Activated naive CD4-positive, alpha-beta T cell treated with anti-CD3 and anti-CD28 coated beads, Interleukin-2, amount 50 U/mL, for 72 hours (primary cell): ENCODE measurements at places on chromosomes 2 and 18.

GRCh38 chr2:30932870-30933269 lies 125.6 kb upstream of the CAPN13 start:
- no peak for DNase-seq

DNA sequence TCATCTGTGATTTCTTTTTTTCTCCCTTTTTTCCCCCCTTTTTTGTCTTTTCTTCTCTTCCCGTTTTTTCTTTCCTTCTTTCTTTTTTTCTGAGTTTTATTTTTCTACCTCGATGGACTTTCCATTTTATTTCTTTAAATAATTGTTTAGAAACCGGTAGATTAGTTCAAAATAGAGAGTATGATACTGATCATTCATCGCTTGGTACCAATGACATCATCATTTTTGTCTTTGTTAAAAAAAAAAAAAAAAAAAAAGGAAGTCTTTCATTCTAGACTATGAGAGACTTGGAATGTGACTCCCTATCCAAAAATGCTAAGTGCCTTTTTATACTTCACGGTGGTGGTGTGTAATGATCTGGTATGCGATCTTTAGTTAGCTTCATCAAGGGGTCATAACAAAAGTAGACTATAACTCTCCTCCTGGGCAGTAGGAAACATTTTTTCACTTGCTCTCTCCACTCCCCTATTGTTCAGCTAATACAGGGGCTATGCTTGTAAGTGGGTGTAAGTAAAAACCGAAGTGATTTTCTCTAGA lies 1517.5 kb upstream of the ZEB2 start:
- DNase-seq = no peak

DNA sequence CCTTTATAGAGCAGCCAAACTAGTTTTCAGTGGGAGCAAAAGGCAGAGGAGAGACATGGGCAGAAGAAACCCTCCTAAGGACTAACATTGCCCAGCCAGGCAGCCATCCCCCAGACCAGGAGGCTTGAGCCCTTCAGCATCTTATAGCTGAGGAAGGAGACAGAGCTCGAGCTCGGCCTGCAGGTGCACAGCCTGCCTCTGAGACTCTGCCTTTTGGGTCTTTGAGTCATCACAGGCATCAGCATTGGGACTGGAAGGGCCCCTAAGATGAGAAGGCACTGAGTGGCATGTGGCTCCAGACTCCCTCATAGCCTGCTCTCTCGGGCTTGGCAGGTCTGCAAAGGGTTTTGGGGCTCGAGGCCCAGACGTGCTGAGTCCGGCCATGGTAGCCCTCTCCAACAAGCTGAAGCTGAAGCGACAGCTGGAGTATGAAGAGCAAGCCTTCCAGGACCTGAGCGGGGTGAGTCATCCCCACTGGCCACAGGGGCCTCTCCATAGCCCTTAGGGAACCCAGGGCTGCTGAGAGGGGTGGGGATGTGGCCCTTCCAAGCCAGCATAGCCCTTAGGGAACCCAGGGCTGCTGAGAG lies 84.1 kb downstream of the EPAS1 start:
- no peak for DNase-seq

DNA sequence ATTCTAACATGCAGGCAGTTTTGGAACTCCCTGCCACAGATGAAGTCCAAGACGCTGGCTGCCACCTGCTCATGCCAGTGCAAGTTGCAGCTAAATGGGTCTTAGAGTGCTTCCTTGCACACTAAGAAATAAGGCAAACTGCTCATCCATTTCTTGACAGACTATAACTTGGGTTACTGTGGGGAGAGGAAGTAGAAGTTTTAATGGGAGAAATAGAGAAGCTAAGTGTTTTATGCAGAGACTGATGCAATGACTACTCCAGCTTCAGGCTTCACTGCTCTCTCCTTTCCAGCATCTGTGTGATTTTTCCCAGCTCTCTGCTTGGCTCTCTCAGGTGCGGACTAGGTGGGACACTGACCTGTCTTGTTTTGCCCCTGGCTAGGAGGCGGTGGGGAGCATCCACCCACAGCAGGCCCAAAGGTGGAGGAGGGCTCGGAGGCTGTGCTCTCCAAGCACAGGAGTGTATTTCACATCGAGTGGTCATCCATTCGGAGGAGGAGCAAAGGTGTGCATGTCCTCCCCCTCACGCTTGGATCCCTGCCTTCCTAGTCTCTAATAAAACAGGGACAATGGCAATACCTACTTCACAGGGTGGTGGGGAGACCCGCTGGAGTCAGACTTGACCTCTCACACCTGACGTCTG lies 48.2 kb downstream of the SLC14A2 start:
- DNase-seq = no peak

- DNase-seq = no peak
These were observed 16.4 kb upstream of the NMS start for GRCh38 chr2:100453853-100454252.

- DNase-seq = peak; percentile 16
These were observed 42.4 kb downstream of the ITGB1BP1 start for GRCh38 chr2:9380702-9381628.

DNA sequence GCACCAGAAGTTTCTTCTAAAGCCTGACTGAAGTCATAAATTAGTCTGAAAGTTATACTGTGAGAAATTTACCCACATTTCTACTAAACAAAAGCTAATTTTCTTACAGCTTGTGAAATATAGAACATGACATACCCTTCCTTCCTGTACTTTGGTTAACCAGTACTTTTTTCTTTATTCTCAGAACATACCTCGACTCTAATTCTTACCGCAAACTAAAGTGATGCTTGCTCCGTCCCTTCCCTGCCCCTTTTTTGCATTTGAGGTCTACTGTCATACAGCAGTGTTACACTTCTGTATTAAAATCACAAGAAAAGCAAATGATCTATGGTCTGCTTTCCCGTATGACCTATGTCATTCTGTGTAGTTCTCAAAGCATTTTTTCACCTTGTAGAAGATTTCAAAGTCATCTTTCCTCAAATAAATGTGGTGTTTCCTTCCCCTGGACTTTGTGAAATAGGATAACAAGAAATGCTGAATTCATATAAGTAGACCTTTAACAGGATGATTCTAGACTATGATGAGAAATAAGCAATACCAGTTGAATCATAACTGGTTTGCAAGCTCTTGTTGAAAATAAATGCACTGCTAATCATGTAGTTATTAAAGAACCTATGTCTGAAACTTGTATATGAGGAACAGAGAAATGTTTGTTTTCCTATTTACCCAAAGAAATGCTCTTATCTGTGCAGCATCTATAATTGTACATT lies 30.4 kb downstream of the CYTIP start:
- DNase-seq = no peak

- peak; percentile 4 for DNase-seq
These were observed 79.2 kb downstream of the SETBP1 start for GRCh38 chr18:44759925-44760342.

GRCh38 chr2:118221536-118222272 lies 133.4 kb downstream of the INSIG2 start:
- DNase-seq = peak; percentile 39

- DNase-seq = no peak
These were observed 296.9 kb upstream of the CDH19 start for GRCh38 chr18:66900837-66901236.

DNA sequence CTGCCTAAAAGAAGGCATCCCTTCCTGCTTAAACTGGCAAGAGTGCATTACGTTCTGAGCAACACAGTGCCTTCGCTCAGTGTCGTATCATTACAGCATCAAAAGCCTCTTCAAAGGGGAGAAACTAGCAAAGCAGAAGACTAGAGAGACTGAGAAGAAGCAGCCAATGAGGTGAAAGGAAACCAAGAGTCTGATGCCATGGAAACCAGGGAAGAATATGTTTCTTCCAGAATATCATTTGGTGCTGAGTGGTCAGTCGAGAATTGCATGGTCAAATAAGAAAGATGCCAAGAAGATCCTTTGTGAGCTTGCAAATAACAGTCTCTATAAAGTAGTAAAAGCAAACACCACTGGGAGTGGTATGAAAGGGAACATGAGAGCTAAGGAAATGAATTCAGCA lies 312.1 kb upstream of the CHST9 start:
- DNase-seq = no peak

GRCh38 chr2:173296235-173296634 lies 58.4 kb upstream of the CDCA7 start:
- no peak for DNase-seq

GRCh38 chr2:208101716-208102631 lies 22.4 kb downstream of the CRYGD start:
- no peak for DNase-seq

DNA sequence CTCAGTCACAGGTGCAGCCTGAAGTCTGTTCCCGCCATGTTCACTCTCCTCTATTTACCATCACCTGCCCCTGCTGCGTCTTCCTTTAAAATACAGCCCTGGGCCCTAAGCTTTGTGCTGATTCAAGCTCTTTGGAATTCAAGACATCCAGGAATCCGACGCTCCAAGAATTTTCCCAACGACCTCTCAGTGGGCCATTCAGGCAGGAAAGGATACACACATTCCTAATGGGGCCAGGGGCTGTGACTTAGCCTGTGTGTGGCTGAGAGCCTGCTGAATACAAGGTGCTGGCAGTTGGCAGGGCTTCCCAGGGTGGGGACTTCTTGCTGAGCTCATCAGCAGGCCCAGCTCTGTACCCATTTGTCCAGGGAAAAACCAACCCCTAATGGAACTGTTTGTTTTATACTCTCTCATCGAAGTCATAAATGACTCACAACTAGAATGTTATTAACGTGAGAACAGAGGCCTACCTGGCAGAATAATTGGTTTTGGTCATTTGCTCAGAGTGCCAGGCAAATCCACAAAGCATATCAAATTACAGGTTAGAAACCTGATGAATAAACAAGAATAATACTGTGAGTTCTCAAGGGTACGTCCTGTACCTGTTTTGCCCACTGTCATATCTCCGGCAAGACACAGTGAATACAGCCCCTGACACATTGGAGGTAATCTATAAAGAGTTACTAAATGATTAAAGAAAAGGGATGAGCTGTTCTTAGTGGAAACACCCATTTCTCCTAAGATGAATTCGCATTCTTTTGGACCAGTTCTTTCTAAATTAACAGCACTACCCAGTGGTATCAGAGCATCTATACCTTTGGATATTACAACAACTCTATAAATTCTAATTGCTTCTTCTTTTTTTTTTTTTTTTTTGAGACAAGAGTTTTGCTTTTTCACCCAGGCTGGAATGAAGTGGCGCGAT lies 12.6 kb upstream of the KCMF1 start:
- DNase-seq = no peak

DNA sequence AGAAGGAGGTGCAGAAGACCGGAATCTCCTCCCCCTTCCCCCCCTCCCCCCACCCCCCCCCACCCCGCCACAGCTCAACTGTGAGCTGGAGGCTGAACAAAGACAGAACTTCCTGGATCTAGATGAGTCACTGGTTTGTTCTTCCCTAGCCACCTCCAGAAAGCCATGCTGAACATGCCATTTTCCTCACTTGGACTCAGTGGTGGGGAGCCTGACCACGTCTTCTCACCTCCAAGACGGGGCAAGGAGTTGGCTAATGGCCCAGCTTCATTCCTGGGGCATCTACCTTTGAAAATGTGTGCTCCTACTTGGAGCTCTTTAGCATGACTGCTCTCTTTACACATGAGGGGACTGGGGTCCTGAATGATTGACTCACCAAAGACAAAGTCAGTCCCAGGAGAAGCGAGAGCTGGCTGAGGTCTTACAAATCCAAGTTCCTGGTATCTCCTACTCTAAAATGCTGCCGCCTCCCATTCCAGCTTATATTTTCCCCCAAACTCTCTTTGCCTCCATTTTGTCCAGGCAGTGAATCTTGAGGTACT lies 22.6 kb upstream of the FZD5 start:
- DNase-seq = no peak

DNA sequence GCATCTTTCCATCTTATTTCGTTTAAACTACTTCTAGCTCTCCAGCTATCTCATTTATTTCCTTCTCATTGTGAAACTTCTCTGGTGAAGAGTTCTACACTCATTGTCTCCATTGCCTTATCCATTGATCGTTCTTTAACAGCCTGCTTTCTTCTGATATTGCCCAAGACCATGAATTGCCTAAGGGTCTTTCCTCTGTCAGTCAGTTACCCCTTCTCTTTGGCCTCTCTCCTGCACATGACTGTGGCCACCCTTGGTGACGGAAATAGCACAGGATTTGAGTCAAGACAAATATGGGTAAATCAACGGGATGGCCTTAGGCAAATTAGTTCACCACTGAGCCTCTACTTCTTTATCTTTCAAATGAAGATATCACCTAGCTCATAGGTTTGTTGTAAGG lies 26.6 kb downstream of the NHEJ1 start:
- no peak for DNase-seq

- DNase-seq = no peak
These were observed 52.7 kb downstream of the CCDC68 start for GRCh38 chr18:54906331-54907185.

DNA sequence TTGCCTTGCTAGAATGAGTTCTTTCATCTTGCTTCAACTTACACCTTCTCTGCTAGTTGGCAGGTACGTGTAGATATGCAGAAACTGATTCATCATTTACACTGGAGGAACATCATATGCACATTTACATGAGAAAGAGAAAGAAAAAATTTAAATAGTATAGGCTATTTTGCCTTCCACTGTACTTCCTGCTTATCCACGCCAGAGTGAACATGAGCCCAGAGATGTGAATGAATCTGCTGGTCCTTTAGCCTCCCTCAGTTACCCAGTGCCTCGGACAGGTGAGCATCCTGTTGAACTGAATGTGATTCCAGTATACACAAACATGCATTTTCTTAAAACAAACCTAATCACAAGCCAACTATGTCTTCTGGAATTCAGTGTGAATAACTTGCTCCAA lies 83.6 kb downstream of the SESTD1 start:
- DNase-seq = no peak

DNA sequence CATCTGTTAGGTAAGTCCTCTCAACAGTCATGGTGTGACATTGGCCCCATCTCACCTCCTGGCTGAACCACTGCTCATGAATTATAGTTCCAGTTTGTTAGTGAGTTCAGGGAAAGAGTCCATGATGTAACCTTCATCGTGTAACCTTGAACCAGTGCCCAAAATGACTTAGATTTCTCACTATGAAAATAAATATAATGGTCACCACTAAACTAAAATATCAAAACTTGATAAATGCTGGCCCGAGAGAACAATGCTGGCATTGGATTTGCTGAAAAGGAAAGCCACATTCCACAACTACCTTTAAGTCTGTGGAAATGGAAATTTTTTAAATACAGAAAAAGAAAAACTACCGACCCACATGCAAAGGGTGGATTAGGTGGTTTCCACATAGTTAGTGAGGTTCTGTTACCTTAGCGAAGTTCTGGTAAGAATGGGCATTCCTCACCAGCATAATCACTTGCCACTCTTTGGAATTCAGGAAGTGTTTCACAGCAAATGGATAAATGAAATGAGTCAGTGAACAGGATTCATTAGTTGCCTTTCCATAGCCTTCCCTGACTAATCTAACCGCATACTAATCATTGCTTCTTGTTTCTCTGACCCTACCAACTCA lies 133.9 kb upstream of the CTAGE1 start:
- no peak for DNase-seq
